Kasumi-1 (cell line): ENCODE measurements at places on chromosomes 1 and 21.

- no peak for DNase-seq
Observed at GRCh38 chr1:248906753-248907661, 972 bp downstream of the PGBD2 start.

GRCh38 chr1:42815941-42816584, 859 bp upstream of the ERMAP start:
- DNase-seq = peak; percentile 22

DNA sequence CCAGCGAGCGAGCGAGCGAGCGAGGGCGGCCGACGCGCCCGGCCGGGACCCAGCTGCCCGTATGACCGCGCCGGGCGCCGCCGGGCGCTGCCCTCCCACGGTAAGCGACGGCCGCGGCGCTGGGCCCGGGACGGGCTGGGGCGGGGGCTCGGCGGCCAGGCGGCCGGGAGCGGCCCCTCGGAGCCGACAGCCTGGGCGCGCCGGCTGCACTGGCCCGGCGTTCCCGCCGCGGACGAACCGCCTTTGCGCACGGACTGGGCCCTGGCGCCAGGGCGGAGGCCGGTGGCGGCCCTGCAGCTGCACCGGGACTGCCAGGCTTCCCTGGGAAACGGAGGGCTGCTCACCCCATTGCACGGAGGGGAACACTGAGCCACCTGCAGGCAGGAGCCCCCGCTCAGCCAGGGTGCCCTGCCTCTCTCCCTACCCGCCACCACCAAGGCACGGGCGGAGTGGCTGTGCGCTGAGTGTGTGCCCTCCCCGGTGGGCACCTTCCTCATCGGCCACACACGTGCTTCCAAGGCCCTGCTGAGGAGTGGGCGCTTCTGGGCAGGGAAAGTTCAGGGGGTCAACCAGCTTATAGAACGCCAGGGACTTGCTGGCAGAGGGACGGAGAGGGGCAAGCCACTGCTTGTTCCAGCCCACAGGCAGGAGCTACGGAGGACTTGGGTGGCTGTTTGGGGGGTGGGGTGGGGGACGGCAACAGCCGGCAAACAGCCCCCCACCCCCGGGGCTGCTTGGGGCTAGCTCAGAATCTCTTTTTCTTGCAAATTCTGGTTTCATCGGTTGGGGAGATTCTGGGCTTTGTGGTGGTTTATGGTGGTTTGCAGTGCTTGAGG, 532 bp downstream of the CSF1 start:
- no peak for DNase-seq

DNA sequence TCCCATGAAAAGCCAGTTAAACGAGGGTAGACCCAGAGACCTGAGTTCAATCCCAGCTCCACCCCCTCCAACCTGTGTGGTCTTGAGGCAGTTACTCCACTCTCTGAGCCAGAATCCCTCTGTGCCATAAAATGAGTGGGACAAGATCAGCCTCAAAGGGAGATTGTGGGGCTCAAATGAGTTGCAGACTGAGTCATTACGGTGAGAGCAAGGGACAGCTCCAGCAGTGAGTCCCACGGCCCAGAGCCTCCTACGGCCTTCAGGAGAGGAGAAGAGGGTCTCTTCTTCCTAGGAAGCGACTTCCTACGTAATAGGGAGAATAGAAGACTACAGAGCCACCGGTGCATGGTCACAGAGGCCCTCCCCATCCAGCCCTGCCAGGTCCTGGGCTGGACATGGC, 6.7 kb upstream of the CAMK2N1 start:
- no peak for DNase-seq

DNA sequence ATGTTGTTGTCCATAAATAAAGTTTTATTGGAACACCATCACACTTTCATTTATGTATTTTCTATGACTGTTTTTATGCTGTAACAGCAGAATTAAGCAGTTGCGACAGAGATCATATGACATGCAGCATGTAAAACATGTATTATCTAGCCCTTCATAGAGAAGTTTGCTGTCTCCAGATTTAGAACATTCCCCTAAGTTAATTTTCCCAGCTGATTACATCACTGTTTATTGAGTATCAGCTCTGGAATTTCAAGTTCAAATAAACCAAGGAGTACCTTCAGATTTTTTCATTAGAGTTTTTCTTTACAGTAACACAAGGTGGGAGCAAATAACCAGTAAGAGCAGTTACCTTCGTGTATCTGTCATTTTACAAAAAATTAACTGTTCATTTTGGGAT, 792.8 kb downstream of the USP25 start:
- no peak for DNase-seq

- no peak for DNase-seq
Observed at GRCh38 chr21:41373763-41374162, 11.9 kb downstream of the MX2 start.

DNA sequence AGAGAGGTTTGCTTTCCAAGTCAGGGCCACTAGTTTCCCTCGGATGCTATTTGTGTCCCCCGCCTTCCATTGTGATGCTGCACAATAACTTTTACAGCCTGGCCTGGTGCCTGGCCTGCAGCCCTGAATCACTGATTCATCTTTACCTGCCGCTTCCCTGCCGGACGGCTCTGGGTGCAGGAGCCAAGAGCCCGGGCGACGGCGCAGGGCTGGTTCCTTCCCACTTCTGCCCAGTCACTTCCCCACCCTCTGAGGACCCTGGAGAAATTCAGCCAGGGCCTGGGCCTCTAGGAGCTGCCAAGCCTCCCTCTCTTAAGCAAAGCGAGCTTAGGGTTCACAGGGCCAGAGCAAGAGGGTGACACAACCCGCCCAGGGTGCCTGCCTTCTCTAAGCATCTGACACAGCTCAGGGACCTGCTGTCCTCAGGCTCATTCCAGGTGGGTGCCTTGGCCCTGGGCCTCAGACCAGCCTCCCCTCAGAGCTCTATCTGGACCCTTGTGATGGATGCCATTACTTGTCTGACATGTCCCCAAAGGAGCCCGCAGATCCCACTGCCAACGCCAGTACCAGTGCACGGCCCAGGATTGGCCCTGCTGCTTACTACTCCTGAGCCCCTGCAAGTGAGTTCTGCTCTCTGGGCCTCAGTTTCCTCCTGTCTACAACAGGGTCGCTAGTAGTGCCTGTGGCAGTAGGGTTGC, 381.0 kb upstream of the VAMP3 start:
- no peak for DNase-seq

GRCh38 chr1:64829411-64830029, 84.6 kb downstream of the RAVER2 start:
- no peak for DNase-seq

DNA sequence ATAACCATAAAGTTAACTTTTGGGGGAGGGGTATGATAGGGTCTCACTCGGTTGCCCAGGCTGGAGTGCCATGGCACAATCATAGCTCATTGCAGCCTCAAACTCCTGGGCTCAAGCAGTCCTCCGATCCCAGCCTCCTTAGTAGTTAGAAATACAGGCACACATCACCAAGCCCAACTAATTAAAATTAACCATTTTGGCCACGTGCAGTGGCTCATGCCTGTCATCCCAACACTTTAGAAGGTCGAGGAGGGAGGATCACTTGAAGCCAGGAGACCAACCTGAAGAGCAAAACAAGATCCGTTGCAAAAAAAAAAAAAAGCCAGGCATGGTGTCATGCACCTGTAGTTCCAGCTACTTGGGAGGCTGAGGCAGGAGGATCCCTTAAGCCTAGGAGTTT, 26.6 kb upstream of the MED18 start:
- no peak for DNase-seq

DNA sequence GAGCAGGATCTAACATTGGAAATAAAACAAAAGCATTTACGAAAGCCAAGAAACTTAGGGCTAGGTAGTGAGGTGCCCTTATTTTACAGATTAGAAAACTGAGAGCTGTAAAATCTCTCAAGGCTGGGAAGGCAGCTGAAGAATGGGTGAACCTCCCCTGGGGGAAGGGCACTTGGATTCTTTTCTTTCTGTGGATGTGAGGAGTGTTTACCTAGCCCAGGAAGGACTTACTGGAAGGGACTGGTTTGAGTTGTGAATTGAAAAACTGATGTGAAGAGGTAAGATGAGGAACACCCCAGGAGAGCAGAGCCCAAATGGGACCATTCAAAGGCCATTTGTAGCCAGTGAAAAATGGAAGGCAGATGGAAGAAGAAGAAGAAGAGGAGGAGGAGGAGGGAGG, 74.7 kb upstream of the NGF start:
- DNase-seq = no peak
